ENCODE measurements at places on chromosomes 6 and 20.

DNA sequence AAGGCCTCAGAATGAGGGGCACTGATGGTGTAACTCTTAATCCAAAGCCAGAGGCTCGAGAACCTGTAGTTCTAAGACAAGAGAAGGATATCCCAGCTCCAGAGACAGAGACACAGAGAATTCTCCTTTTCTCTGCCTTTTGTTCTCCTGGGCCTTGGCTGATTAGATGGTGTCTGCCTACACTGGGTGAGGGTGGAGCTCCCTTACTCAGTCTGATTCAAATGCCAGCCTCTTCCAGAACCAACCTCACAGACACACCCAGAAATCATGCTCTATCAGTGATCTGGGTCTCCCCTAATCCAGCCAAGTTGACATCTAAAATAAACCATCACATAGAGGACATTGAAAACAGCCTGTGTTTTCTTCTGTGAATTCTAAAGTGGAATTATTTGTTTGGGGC is 68.0 kb upstream of the SMIM28 start:
- DNase-seq, result no peak

DNA sequence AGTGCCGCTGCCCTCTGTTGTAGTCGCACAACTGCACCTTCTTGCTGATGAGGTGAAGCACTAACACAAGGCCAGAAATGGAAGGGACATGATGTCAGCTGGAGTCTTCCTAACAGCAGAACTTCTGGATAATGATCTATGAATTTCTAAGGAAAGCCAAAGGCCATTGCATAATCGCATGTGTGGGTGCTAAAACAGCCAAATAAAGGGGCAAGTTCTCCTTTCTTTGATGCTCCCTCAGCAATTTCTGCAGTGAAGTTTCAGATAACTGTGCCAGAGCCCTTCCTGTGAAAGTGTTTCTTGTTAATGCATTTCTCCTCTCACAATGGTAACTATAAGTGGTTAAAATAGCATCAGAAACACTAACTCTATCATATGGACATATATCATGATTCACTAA is 8.0 kb upstream of the F13A1 start:
- DNase-seq, result no peak

DNA sequence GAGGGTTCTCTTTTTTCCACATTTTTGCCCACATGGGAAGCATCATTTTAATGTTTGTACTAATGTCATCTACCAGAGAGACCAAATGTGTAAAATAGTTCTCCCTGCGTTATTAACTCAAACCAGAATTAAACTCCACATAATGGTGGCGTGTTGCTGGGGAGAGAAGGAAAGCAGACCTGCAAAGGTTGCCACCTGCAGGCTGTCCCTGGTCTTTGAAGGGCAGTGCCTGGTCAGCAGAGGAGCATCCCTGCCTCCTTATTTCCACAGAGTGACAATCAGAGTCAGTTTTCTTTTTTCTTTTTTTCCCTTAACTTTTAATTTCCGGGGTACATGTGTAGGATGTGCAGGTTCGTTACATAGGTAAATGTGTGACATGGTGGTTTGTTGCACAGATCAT is 214.5 kb downstream of the TBX18 start:
- DNase-seq, result no peak

DNA sequence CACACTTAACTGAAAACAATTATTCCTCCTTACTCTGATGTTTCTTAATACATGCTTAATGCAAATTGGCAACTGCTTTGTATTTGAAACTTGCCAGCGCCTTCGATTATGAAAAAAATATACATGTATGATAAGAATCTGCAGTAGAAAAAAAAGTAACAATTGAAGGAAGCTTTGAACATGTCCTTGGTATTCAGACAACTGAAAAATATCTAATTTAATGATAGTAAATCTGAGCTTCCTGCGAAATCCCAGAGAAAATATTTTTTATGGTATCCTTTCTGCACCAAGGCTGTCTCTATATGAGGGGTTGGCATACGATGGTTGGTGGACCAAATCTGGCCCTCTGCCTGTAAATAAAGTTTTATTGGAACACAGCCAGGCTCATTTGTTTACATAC is 186.2 kb downstream of the HDGFL1 start:
- DNase-seq, result no peak

GRCh38 chr6:27872642-27873020 is 39.6 kb downstream of the OR2B2 start:
- DNase-seq, result no peak

- DNase-seq, result no peak
Measured at GRCh38 chr20:21109144-21109543, 3.0 kb upstream of the LINC00237 start.

GRCh38 chr20:37526238-37526838 is 1.3 kb downstream of the BLCAP start:
- no peak for DNase-seq

DNA sequence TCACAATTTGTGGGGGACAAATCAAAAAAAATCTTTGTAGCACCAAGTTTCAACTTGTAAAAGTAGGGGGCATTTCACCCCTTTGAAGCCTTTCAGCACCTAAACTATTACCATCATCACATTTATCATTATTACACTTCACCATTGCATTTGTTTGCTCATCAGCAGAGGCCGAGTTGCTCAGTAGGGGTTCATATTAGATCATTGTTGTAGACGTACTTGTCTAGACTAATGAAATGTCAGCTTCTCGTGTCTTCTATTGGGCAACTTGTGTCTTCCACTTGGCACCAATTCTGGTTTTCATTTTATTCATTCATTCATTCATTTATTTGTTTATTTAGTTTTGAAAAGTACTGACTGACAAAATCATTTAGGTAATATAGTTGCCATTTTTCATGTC is 338.3 kb upstream of the KCNQ5 start:
- DNase-seq, result no peak

GRCh38 chr20:18172379-18172778 is 34.7 kb downstream of the KAT14 start:
- DNase-seq, result no peak

- DNase-seq, result no peak
Measured at GRCh38 chr6:55516736-55517135, 62.3 kb downstream of the HMGCLL1 start.

DNA sequence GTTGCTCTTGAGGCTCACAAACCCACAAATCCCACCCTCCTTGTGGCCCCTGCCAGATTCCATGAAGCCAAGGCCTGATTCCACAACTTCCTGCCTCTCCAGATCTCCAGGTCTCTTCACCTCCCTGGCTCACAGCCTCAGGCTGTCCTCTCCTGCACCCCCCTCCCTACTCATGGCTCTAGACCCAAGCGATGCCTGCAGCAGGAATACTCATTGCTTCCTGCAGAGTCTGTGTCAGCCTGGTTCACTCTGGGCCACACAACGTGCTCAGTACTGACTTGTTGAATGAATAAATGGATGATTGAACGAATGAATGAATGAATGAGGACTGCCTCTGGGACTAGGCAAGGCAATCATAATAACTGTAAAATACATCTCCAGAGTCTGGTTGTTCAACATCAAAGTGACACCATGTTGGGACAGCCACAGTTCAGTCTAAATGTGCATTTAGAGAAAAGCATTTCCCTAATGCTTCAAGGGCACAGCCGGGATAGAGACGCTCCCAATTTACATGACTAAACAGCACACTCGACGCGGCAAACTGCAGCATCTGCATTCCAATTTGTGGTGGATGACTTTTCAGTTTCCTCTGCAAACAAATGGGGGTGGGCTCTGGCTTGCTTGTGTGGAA is 139.9 kb downstream of the GRM4 start:
- no peak for DNase-seq

DNA sequence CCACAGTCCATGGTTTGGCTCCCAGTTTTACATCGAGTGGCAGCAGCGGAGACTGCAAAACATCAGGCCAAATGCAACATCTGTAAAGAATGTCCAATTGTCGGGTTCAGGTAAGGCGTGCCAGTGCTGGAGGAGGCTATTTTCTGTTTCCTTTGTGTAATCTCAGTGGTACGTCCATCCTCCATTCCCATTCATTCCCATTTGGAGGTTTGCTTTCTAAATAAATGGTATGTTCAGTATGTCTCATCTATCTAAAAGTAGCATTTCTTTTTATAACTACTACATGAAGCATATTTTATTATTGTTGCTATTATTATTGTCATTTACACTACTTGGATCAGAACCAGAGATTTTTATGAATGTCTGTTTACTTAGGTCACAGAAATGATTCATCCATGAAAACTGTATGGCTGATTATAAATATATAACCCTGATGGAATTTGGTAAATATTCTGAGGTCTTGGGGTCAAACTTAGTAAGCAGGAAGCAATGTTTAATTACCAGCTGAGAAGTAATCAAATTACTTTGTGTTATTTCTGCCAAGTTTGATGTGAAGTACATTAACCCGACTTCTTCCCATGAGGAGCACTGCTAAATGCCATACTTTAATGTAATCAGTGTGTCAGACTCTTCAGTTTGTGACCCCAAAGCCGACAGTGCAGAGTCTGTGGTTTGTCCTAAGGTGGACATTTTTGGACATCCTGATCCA is 512.9 kb downstream of the UTRN start:
- DNase-seq, result no peak

- no peak for DNase-seq
Measured at GRCh38 chr20:24690408-24690807, 221.0 kb downstream of the SYNDIG1 start.

GRCh38 chr20:57474816-57475215 is 50.1 kb downstream of the CTCFL start:
- DNase-seq, result no peak

DNA sequence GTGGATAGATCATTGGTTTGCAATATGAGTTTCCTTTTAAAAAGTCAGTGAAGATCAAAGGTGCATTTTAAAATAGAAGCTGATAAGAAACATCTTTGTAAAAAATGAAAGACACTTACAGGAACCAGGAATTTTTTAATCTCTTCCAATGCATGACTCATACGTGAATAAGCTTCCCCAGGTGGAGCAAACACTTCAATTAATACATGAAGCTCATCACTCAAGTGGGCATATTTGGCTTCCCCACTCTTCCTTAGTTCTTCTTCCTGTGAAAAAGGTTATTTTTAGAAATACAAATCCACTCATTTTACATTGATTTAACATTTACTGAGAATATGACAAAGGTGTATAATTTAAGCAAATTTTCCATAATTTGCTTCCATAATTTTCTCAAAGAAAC is 308.1 kb downstream of the KHDRBS2 start:
- no peak for DNase-seq

DNA sequence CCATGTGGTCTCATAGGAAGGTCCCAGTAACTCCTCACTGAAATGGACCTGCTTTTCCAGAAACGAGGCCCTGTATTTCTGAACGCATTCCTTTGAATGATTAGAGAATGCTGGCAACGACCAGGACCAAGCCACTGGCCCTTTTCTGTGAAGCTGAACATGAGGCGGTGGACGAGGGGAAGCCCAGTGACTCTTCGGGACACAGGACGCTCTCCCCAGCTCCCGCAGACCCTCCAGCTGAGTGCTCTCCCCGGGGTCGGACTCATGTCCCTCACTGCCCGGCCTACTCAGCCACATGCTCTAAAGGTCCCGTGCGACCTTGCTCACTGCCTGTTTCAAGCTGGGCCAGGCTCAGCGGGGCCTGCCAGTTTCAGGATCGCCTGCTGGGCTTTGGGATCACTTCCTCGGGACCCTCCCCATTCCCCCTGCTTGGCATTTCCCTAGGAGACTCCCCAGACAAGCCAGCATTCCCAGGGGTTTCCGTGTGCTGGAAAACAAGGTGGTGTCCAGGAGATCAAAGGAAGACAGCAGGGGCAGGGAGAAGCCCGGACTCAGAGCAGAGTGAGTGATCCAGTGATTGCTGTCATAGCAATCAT is 2.6 kb upstream of the CST9 start:
- no peak for DNase-seq

DNA sequence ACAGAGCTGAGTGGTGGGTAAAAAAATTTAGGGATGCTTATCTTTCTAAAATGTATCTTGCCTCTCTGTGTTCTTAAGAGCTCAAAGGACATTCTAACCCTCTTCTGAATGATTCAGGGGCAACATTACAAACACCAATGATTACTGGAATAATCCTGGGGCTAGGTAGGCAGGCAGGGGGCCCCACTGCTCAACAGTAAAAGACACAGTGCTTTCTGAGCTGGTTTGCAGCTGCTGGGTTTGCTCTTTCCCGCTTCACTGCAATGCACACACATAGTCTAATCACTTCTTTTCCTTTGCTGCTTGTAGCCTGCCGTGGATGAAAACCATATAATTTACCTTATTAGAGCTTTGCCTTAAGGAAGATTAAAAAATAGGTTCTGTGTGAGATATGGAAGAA is 23.9 kb downstream of the CLDN20 start:
- no peak for DNase-seq

DNA sequence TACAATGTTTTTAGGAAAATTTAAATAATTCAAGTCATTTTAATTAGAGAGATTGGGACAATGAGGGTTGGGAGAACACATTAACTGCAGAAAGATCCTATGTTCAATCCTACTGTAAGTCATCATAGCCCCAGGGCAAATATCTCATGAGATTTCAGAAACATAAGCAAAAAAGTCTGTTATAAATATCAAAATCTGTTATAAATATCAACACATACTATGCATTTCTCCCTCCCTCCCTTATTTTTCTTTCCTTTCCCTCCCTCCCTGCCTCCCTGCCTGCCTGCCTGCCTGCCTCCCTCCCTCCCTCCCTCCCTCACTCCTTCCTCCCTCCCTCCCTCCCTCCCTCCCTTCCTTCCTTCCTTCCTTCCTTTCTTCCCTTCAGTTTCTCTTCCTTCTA is 267.3 kb upstream of the SASH1 start:
- no peak for DNase-seq

DNA sequence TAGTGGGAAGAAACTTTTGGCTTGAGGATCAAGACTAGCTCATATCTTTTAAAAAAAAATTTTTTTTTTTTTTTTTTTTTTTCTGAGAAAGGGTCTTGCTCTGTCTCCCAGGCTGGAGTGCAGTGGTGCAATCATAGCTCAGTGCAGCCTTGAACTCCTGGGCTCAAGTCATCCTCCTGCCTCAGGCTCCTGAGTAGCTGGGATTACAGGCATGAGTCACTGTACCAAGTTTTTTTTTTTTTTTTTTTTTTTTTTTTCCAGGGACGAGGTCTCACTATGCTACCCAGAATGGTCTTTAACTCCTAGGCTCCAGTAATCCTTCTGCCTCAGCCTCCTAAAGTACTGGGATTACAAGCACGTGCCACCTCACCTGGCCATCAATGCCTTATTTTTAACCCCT is 27.9 kb downstream of the GCLC start:
- no peak for DNase-seq

GRCh38 chr20:41482647-41483552 is 116.3 kb upstream of the EMILIN3 start:
- no peak for DNase-seq

- DNase-seq, result no peak
Measured at GRCh38 chr6:31190488-31190887, 20.0 kb upstream of the POU5F1 start.

- DNase-seq, result no peak
Measured at GRCh38 chr20:10647471-10647870, 26.3 kb downstream of the JAG1 start.

GRCh38 chr6:2817903-2818443 is 23.7 kb downstream of the SERPINB1 start:
- DNase-seq, result no peak

DNA sequence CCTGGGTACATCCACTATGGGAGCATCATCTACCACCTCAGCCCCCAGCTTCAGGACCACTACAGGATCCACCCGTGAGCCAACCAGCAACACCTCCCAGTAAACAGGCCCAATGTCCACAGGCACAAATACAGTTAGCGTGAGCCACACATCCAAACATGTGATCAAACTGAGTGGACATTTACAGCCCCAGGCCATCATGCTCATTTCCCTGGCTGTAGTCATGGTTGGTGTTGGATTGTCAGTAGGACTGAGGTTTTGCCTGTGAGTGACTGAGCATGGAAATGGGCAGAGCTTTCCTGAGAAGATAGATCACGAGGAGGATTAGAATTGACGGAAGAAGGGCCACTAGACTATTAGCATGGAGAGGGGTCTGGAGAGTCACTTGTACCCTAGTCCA is 10.7 kb upstream of the MUC21 start:
- no peak for DNase-seq
